ENCODE measurements at places on chromosomes 4 and X. TPM values are rescaled to one million over a fixed set of nuclear protein-coding genes. Genes with fewer than 3 reads are reported as not detected.

ARMCX1 gene
- 4.4 TPM for total RNA-seq

CCNG2 gene
- 38.1 TPM for total RNA-seq

POU4F2 gene
- total RNA-seq: not detected

USP17L10 gene
- total RNA-seq: not detected

NCAPG gene
- total RNA-seq: 0.38 TPM

NPNT gene
- total RNA-seq: not detected

BEND4 gene
- total RNA-seq: 0.85 TPM

CD38 gene
- total RNA-seq: 1.4 TPM

OCIAD2 gene
- total RNA-seq: 127 TPM

DNA sequence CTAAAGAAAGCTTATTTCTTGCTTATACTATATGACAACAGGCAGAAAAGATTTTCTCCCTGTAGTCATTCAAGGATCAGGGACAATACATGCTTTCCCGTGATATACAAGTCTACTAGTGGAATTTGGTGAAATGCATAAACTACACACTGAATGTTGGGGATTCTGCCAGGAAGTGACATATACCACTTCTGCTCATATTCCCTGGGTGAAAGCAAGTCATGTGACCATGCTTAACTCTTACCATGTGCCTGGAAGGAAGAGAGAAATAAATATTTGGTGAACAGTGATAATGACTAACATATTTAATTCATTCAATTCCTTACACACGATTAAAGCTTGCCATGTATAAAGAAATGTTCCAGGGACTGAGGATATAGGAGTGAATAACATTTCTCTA, 534.6 kb downstream of the PPARGC1A start:
- H3K27ac ChIP-seq: no peak overlapping the region
- no peaks in the 10 kb centered on the region for H3K4me1 ChIP-seq
- no peaks in the 10 kb centered on the region for H3K36me3 ChIP-seq
- DNase-seq: no peak

GRCh38 chr4:138311771-138312535, 69.8 kb upstream of the SLC7A11 start:
- no peak overlapping the region for H3K4me3 ChIP-seq
- no peaks in the 10 kb centered on the region for H3K36me3 ChIP-seq
- no peaks in the 10 kb centered on the region for H3K4me1 ChIP-seq
- DNase-seq: no peak

- no peak overlapping the region for H3K27ac ChIP-seq
- no peaks in the 10 kb centered on the region for H3K27me3 ChIP-seq
- H3K4me3 ChIP-seq: no peak overlapping the region
- H3K4me1 ChIP-seq: no peaks in the 10 kb centered on the region
Observed at GRCh38 chr4:113502906-113503305, 258.6 kb downstream of the CAMK2D start.

DNA sequence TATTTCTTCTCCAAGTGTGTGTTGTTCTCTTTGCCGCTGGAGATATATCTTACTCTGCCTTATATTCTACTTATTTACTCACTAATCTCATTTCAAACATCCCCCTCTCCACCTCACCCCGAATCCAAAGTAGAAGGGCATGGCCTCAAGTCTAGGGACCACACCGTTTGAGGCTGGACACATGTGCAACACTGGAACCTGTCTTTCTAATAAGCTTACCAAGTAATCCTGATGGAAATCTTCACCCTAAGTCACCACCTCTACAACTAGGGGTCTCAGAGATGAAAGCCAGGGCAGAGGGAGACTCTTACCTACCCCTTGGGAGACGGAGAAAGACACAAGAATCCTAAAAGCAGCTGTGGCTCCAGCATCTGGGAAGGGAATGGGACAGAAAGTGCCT, 6.0 kb downstream of the PROM1 start:
- no peaks in the 10 kb centered on the region for H3K36me3 ChIP-seq
- H3K4me3 ChIP-seq: no peak overlapping the region
- peaks cover 13% of the 10 kb centered on the region for H3K4me1 ChIP-seq

GRCh38 chr4:188299161-188299560, 159.9 kb downstream of the TRIML1 start:
- no peak for DNase-seq
- H3K27ac ChIP-seq: no peak overlapping the region
- peaks cover 8% of the 10 kb centered on the region for H3K36me3 ChIP-seq
- H3K27me3 ChIP-seq: no peaks in the 10 kb centered on the region
- H3K4me3 ChIP-seq: no peak overlapping the region

DNA sequence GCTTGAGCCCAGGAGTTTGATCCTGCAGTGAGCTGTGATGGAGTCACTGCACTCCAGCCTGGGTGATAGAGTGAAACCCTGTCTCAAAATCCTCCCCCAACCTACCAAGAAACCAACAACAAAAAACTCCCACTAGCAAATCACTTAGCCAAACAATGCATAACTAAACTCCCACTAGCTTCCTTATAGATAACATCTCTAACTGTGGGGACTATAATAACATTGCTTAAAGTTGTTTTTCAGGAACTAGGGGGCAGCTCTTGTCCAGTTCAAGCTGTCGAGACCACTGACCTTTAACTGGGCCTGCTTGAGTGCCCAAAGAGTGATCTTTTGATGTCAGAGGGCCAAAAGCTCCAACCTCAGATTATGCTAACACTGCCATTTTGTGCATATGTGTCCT, 81.7 kb downstream of the FREM3 start:
- no peak for DNase-seq
- no peaks in the 10 kb centered on the region for H3K4me1 ChIP-seq
- H3K4me3 ChIP-seq: no peak overlapping the region

GRCh38 chr4:61204353-61205060, 4.4 kb downstream of the ADGRL3 start:
- peaks cover 30% of the 10 kb centered on the region for H3K27me3 ChIP-seq
- H3K36me3 ChIP-seq: peaks cover 5% of the 10 kb centered on the region
- H3K27ac ChIP-seq: no peak overlapping the region
- no peak for DNase-seq

DNA sequence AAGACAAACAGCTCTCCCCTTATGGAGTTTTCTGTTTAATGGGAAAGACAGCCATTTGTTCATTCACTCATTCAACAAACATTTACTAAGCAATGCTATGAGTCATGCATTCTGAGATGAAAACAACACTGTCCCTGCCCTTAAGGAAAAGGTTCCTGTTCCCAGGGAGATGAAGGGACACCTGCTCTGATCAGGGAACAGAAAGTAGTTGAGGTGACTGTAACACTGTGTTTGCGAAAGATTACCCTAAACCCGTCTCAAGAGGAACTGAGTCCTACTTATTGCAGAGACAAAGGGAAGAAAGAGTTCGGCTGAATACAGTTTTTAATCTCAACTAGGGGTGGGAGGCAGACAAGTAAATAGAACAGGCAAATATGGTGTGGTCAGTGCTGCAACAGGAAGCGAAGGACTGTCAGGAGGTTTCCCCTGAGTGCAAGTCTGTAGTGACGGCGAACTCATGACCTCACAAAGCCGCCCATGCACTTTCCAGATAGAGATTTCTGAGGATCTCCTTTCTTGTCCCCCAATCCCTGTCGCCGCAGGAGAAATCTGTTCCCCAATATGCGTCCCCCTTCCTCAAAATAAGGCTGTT, 712 bp downstream of the STX18 start:
- DNase-seq: no peak
- peak overlapping the region; percentile 97 for H3K27ac ChIP-seq
- no peaks in the 10 kb centered on the region for H3K27me3 ChIP-seq
- H3K36me3 ChIP-seq: no peaks in the 10 kb centered on the region
- peak overlapping the region; percentile 98 for H3K4me3 ChIP-seq
- peaks cover 62% of the 10 kb centered on the region for H3K4me1 ChIP-seq

- H3K27ac ChIP-seq: no peak overlapping the region
- H3K4me3 ChIP-seq: no peak overlapping the region
- no peaks in the 10 kb centered on the region for H3K36me3 ChIP-seq
- DNase-seq: no peak
- H3K27me3 ChIP-seq: no peaks in the 10 kb centered on the region
- peaks cover 10% of the 10 kb centered on the region for H3K4me1 ChIP-seq
Observed at GRCh38 chr4:122764821-122765215, 32.3 kb downstream of the BBS12 start.

DNA sequence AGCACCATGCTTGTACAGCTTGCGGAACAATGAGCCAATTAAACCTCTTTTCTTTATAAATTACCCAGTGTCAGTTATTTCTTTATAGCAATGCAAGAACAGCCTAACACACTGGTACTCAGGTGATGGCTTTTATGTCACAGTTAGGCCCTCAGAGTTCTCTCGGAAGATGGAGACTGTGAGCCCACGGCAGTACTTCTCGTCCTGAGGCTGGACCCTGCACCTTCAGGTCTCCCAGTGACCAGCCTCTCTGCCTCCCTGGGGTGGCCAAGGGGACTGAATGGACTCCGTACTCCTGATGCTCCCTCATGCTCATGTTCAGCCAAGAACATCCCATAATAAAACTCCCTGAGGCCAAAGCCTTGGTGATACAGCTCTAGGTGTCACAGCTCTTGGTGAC, 25.0 kb upstream of the PDLIM3 start:
- no peak overlapping the region for H3K27ac ChIP-seq
- H3K4me1 ChIP-seq: no peaks in the 10 kb centered on the region
- no peak overlapping the region for H3K4me3 ChIP-seq
- H3K27me3 ChIP-seq: peaks cover 22% of the 10 kb centered on the region
- H3K36me3 ChIP-seq: no peaks in the 10 kb centered on the region

GRCh38 chr4:112279882-112280315, 5.8 kb downstream of the TIFA start:
- H3K27me3 ChIP-seq: no peaks in the 10 kb centered on the region
- no peak for DNase-seq
- peaks cover 17% of the 10 kb centered on the region for H3K36me3 ChIP-seq
- peak overlapping the region; percentile 45 for H3K27ac ChIP-seq
- no peak overlapping the region for H3K4me3 ChIP-seq

GRCh38 chr4:150242820-150243458, 164.7 kb downstream of the DCLK2 start:
- no peak overlapping the region for H3K27ac ChIP-seq
- H3K36me3 ChIP-seq: no peaks in the 10 kb centered on the region

Data from naive thymus-derived CD8-positive, alpha-beta T cell (primary cell).